HT-29 (cell line): ENCODE measurements at places on chromosomes 2 and 18.

GRCh38 chr2:105643405-105644173 is 101.1 kb upstream of the NCK2 start:
- no peak for DNase-seq

DNA sequence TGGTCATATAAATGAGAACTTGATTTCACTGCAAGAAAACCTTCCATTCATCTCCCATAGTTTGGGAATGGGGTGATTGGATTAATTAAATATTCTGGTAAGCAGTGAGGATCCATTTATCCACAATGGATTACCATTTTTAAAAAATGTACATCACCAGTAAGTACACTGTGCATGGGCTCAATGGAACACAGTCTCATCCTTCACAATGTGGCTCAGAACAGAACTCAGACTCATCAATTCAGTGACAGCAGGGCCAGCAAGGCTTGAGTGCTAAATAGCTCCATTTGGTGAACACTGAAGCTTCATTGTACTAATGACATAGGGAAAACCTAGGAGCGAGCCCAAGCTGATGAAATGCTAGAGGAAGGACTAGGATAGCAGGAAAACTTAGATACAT is 223.8 kb downstream of the CMPK2 start:
- no peak for DNase-seq

DNA sequence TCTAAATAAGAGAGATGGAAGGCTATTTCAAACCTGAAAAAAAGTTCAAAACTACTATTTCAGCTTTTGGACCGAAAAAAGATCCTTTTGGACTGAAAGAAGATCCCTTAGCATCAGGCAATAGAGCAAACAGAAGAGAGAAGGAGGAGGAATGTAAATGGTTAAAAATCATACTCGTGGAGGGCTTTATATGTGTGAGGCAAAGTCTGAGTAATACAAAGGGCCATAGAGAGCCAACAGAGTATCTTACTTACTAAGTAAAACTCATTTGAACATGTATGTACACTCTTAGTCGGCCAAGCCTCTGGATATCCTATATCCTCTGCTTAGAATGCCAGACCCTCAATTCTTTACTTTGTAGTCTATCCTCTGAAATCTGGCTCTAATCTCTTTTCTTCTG is 55.7 kb downstream of the ITSN2 start:
- DNase-seq, result no peak

GRCh38 chr2:12262681-12263436 is 453.9 kb upstream of the TRIB2 start:
- DNase-seq, result no peak

DNA sequence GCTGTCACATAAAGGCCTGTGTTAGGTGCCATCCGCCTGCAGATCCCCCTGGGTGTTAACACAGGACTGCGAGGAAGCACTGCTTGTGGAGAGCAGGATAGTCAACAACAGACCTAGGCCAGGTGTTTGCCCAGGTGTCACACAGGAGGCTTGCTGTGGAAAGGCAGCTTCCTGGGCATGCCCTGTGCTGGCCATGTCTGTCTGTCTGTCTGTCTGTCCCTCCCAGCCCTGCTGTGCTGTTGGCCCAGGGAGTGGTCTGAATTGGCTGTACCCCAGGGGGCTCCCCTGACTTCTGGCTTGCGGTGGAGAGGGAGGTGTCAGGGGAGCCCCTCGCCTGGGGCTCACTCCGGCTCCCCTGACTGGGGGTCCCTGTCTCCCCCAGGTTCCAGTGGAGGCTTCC is 53.2 kb downstream of the SH3BP4 start:
- DNase-seq, result no peak

DNA sequence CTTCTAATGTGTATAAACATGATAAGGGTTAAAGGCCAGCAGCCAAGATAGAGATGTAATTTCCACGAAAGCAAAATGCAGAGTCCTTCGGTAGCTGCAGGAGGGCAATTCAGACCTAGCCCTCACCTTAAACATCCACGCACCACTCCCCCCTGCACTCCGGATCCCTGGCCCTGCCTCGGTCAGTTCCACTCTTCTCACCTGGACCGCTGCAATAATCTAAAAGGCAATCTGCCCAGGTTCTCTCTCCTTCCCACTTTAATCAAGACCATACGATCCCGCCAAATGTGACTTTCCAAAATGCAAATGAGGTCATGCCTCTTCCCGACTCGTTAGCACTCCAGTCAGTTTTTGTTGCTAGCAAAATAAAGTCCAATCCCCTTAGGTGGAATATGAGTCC is 485.2 kb downstream of the EIPR1 start:
- no peak for DNase-seq

DNA sequence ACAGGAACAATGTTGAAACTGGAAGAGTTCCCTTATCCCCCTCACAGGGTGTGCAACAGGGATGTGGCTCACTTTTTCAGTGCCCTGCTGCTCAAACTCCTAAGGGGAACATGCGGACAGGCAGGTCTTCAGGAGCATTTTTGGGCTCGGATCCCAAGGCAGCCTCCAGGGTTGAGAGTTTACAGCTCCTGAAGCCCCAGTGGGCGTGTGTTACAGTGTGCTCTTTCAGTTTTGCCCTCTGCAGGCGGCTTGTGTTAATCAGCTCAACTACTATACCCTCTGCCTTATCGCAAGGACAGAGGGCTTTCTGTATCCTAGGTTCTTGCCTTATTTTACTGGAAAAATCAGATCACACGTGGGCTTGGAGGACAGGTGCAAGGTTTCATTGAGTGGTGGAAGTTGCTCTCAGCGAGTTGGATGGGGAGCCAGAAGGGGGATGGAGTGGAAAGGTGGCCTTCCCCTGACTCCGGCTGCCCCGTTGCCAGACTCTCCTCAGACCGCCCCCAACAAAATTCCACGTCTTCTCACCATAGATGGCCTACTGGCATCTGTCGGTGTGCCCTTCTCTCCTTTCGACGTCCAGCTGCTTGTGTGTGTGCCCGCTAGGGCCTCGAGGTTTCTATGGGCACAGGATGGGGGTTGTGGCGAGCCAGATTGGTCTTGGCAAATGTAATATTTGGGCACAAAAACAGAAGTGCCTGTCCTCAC is 541.9 kb downstream of the TMX3 start:
- DNase-seq, result peak; percentile 20

DNA sequence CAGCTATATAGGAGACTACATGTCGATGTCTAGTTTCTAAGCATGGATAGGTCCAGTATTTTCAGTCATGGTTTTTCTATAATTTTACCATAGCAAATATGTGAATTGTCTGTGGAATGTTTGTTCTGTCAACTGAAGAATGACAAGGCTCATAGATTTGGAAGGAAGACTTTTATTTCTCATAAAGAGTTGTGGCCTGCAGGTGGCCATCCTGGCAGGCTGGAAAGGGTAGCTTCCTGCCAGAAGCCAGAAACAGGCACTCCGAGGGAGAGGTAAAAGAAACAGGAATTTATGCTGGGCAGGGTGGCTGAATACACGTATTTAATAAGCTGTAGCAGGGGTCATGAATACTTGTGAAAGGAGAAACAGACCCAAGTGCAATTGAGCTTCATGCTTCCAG is 182.1 kb downstream of the PARD3B start:
- no peak for DNase-seq
